ENCODE measurements at places on chromosomes 13 and 19.

GRCh38 chr13:105144020-105144419, 1391.4 kb downstream of the EFNB2 start:
- H3K27me3 ChIP-seq, result no peaks in the 10 kb centered on the region
- no peak for DNase-seq
- no peak overlapping the region for H3K27ac ChIP-seq
- no peaks in the 10 kb centered on the region for H3K36me3 ChIP-seq
- no peak overlapping the region for H3K4me3 ChIP-seq
- H3K4me1 ChIP-seq, result no peaks in the 10 kb centered on the region

GRCh38 chr13:51423766-51424165, 29.1 kb downstream of the INTS6 start:
- no peak overlapping the region for H3K27ac ChIP-seq
- H3K4me3 ChIP-seq, result no peak overlapping the region
- H3K4me1 ChIP-seq, result peaks cover 8% of the 10 kb centered on the region
- H3K36me3 ChIP-seq, result peaks cover 10% of the 10 kb centered on the region
- DNase-seq, result no peak
- H3K27me3 ChIP-seq, result no peaks in the 10 kb centered on the region

- peaks cover 60% of the 10 kb centered on the region for H3K4me1 ChIP-seq
- no peak for DNase-seq
- H3K36me3 ChIP-seq, result peaks cover 33% of the 10 kb centered on the region
- H3K4me3 ChIP-seq, result no peak overlapping the region
- H3K27me3 ChIP-seq, result no peaks in the 10 kb centered on the region
- H3K27ac ChIP-seq, result peak overlapping the region; percentile 99
These were observed 4.8 kb upstream of the ECH1 start for GRCh38 chr19:38836159-38836982.

DNA sequence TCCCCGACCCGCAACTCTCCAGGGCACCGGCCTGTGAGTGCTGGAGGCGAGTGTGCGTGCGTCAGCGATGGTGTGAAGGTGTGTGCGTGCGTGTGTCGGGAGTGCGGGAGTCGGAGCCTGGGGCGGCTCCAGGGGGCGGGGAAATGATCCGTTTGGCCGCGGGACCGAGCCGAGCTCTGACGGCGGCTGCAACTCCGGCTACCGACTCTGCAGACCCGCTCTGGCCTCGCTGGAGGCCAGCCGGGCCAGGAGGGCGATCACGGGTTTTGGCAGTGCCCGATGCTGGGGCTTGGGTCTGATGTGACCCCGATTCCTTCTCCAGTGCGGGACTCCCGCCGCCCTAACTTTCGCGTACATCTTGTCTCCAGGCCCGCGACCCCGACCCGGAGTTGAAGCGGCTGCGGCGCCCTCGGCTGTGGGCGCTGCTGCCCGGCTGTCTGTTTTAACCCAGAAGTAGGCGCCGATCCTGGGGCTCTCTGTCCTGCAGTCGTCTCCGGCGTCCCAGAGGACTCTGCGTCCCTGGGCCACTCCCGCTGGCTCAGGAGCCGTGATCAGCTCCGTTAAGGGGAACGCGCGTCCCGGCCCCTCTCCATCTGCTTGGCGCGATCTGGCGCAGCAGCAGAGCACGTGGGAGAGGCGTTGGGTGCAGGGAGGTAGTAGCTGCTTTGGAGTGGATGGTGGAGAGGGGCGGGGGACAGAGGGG, 1.2 kb downstream of the CHST8 start:
- H3K4me3 ChIP-seq, result no peak overlapping the region
- no peak for DNase-seq

GRCh38 chr19:50449236-50449899, 16.7 kb downstream of the MYBPC2 start:
- no peaks in the 10 kb centered on the region for H3K36me3 ChIP-seq
- H3K27ac ChIP-seq, result no peak overlapping the region
- H3K4me3 ChIP-seq, result no peak overlapping the region
- no peaks in the 10 kb centered on the region for H3K4me1 ChIP-seq
- no peaks in the 10 kb centered on the region for H3K27me3 ChIP-seq

GRCh38 chr13:20350819-20351218, 118.7 kb upstream of the GJB6 start:
- peak overlapping the region; percentile 78 for H3K27ac ChIP-seq
- H3K27me3 ChIP-seq, result no peaks in the 10 kb centered on the region
- no peaks in the 10 kb centered on the region for H3K36me3 ChIP-seq

DNA sequence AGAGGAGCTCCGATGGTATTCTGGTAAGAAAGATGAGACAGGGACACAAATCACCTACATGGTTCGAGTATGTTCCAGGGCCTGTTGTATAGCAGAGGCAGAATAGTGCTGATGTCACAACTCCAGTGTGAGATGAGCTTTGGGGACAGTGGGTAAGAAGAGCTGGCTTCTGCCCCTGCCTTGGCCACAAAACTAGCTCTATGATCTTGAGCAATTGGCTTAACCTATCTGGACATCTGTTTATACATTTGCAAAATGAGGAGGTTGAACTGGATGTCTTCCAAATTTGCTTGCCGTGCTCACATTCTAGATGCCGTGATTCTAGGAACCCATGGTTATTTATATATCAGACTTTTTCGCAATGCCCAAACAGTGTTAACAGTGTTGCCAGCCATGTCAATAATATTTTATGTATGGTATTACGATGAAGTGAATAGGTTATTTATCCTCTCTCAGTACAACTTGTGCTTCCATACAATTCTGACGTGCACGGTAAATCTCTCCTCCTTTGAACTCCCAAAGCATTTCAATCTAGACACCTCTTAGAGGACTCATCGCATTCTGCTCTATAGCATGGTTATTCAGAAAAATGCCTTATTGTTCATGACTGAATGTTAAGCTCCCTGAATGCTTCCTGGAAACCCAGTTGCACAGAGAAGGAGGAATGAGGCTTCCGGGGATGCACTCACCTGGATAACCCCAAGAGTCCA, 316.0 kb downstream of the FOXO1 start:
- H3K4me1 ChIP-seq, result no peaks in the 10 kb centered on the region
- no peaks in the 10 kb centered on the region for H3K36me3 ChIP-seq
- no peak for DNase-seq

GRCh38 chr13:73656863-73657262, 477.3 kb downstream of the KLF12 start:
- peak; percentile 70 for DNase-seq
- no peak overlapping the region for H3K4me3 ChIP-seq
- peak overlapping the region; percentile 77 for H3K27ac ChIP-seq
- H3K4me1 ChIP-seq, result peaks cover 6% of the 10 kb centered on the region
- peaks cover 8% of the 10 kb centered on the region for H3K36me3 ChIP-seq
- H3K27me3 ChIP-seq, result no peaks in the 10 kb centered on the region

DNA sequence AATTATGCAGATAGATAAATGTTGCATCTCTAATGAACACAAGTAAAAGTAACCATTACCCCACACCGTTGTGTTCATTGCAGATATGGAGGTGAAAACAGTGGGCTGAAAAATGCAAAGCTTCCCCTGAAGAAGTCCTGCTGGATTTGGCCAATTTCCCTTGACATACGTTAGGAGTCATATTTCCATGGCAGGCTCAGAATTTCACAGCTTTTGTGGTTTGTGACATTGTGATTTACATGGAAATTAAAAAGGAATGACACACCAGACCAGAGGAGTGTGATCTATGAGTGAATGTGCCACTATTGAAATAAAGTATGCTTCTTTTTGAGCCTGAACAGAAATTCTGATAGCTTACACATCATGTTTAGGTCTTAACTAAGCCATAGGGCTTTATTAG, 221.1 kb upstream of the TMTC4 start:
- no peaks in the 10 kb centered on the region for H3K27me3 ChIP-seq
- no peak overlapping the region for H3K27ac ChIP-seq
- no peaks in the 10 kb centered on the region for H3K36me3 ChIP-seq
- DNase-seq, result no peak

DNA sequence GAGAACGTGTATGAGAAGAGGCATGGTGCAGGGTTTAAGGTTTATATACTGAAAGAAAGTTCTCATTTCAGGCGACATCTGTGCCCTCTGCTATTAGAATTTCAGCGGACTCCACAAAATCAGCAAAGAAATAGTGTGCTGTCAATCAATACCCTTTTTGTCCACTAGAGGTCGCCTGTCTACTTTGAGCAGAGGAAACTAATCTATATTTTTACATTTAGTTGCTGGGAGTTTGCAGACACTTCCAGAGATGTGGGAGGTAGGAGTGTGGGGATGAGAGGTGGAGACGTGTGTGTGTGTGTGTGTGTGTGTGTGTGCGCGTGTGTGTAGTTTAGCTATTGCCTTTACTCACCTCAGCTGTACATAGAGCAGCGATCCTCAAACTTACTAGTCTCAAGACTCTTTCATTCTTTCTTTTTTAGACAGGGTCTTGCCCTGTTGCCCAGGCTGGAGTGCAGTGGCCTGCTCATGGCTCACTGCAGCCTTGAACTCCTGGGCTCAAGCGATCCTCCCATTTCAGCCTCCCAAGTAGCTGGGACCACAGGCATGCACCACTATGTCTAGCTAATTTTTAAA, 9.7 kb downstream of the INAFM1 start:
- H3K4me3 ChIP-seq, result no peak overlapping the region
- peaks cover 5% of the 10 kb centered on the region for H3K4me1 ChIP-seq
- H3K27me3 ChIP-seq, result no peaks in the 10 kb centered on the region
- H3K36me3 ChIP-seq, result no peaks in the 10 kb centered on the region
- DNase-seq, result peak; percentile 71
- no peak overlapping the region for H3K27ac ChIP-seq

DNA sequence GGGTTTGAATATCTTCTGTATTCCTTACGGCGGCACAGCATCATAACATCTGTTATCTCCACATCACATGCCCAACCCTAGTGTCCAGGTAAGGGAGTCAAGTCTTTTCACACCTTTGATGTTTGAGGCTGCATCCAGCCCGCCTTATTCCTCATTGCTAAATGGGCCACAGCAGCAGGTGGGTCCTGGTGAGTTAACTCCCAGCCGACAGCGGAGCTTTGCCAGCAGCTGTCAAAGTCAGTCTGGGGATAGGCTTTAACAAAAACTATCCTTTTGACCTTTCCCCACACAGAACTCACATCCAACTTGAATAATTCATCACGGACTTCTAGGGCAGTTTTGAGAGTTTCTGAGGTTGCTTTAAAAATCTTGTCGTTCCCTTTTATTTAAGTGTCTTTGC, 235.1 kb downstream of the DLEU7 start:
- H3K27ac ChIP-seq, result no peak overlapping the region
- H3K4me1 ChIP-seq, result no peaks in the 10 kb centered on the region
- no peak for DNase-seq
- no peak overlapping the region for H3K4me3 ChIP-seq
- no peaks in the 10 kb centered on the region for H3K36me3 ChIP-seq

GRCh38 chr19:38685666-38686529, 38.4 kb downstream of the ACTN4 start:
- H3K36me3 ChIP-seq, result peaks cover 44% of the 10 kb centered on the region
- H3K27ac ChIP-seq, result peak overlapping the region; percentile 100
- no peak overlapping the region for H3K4me3 ChIP-seq
- no peaks in the 10 kb centered on the region for H3K27me3 ChIP-seq
- DNase-seq, result peak; percentile 63

DNA sequence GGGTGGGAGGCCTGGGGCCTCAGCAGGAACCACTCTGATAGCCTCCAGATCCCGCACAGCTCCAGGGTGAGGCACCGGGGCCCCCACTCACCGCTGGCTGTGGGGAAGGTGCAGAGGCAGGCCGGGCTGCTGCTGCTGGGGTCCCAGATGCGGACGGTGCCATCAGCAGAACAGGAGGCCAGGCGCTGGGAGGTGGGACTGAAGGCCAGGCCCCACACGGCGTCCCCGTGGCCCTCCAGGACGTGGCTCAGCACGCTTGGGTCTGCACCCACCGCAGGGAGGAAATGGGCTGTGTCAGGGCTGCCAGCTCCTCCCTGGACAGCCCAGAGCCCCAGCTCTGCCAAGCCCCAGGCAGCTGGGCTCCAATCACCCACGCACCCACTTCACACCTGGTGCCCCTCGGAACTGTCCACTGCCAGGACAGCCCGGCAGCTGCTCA, 6.1 kb upstream of the PRKD2 start:
- peaks cover 18% of the 10 kb centered on the region for H3K36me3 ChIP-seq
- no peak for DNase-seq
- no peaks in the 10 kb centered on the region for H3K4me1 ChIP-seq
- no peaks in the 10 kb centered on the region for H3K27me3 ChIP-seq

GRCh38 chr13:98504371-98504963, 72.4 kb downstream of the STK24 start:
- peaks cover 6% of the 10 kb centered on the region for H3K36me3 ChIP-seq
- H3K4me1 ChIP-seq, result peaks cover 25% of the 10 kb centered on the region
- no peak overlapping the region for H3K27ac ChIP-seq
- no peaks in the 10 kb centered on the region for H3K27me3 ChIP-seq

GRCh38 chr13:49354719-49355118, 89.1 kb downstream of the CAB39L start:
- H3K4me1 ChIP-seq, result peaks cover 11% of the 10 kb centered on the region
- no peak overlapping the region for H3K4me3 ChIP-seq
- no peaks in the 10 kb centered on the region for H3K36me3 ChIP-seq
- no peak for DNase-seq
- H3K27ac ChIP-seq, result no peak overlapping the region

- H3K4me3 ChIP-seq, result no peak overlapping the region
- no peaks in the 10 kb centered on the region for H3K36me3 ChIP-seq
- DNase-seq, result no peak
- H3K4me1 ChIP-seq, result no peaks in the 10 kb centered on the region
These were observed 102.6 kb upstream of the SLC7A1 start for GRCh38 chr13:29698106-29698505.

DNA sequence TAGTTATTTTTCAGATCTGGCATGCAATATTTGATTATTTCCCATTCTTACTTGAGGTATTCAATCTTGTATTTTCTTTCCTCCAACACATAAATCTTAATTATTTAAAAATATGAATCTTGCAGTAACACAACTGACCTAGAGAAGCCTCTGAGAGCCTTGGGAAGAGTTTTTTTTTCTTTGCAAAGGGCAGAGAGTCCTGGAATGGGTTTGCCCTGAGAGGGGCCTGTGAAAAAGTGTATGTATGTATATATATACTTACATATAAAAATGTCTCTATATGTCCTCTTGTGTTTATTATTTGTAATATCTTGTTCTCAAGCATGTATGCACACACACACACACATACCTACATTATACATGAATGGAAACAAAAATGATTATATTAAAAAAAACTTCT, 801.2 kb upstream of the SLITRK1 start:
- no peak overlapping the region for H3K27ac ChIP-seq
- H3K36me3 ChIP-seq, result no peaks in the 10 kb centered on the region
- DNase-seq, result no peak
- H3K27me3 ChIP-seq, result no peaks in the 10 kb centered on the region
- H3K4me3 ChIP-seq, result no peak overlapping the region

GRCh38 chr19:18436671-18437490, 1.1 kb downstream of the ISYNA1 start:
- no peaks in the 10 kb centered on the region for H3K27me3 ChIP-seq
- H3K4me1 ChIP-seq, result no peaks in the 10 kb centered on the region
- H3K36me3 ChIP-seq, result no peaks in the 10 kb centered on the region
- H3K4me3 ChIP-seq, result peak overlapping the region; percentile 32
- no peak overlapping the region for H3K27ac ChIP-seq

DNA sequence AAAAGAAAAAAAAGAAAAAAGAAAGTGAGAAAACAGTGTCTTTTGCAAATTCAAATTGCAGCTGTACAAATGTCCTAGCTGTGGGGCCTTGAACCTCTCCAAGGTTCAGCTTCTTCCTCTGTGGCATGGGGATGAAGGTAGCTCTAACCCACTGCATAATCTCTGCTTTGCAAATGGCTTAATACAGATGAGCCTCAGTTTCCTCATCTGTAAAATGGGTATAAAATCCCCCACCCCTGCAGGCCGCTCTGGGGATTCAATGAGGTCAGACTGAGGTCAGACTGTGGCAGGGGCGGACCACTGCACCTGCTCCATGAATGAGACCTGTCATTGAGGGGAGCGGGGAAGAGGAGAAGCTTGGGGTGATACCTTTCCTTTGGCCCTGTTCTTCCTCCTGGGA, 5.8 kb downstream of the DPF1 start:
- no peak overlapping the region for H3K4me3 ChIP-seq
- DNase-seq, result no peak
- no peaks in the 10 kb centered on the region for H3K36me3 ChIP-seq
- H3K27ac ChIP-seq, result no peak overlapping the region
- H3K4me1 ChIP-seq, result no peaks in the 10 kb centered on the region
